ENCODE measurements at places on chromosomes 2 and 18.

GRCh38 chr2:33067598-33067997 is 120.8 kb downstream of the LTBP1 start:
- no peak for DNase-seq

DNA sequence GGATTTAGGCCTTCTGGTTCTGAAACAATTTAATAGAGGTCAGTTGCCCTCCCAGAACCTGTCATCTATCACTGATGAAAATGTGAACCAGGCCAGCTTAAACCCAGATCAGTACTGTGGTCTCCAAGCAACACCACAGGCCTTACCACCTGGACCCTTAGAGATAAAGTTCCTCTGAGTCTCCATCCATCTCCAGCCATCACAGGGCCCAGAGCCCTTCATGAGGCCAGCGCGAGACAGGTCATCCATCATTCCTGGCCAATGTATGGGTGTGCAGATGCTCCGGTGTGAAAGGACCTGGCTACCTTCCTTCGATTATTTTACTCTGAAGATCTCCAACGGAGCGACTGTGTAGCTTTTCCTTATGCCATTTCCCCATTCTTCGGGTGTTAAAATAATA is 322.7 kb upstream of the SOX11 start:
- no peak for DNase-seq

- no peak for DNase-seq
Observed at GRCh38 chr18:48123324-48123723, 192.9 kb upstream of the SMAD2 start.

DNA sequence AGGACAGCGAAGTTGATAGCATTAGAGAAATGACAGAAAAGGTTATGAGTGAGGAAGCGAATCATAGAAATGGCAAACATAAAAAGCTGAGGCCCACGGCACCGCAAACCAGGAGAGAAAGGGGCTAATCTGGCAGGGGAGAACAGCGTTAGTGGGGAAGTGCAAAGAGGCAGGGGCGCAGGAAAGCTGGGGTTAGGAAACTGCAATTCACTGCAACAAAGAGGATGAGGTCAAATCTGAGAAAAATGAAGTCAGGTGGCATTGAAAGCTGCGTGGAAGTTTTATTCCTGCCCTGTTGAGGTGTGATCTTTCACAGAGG is 653 bp upstream of the ABI2 start:
- no peak for DNase-seq

- DNase-seq = no peak
Observed at GRCh38 chr18:73711256-73711655, 436.4 kb downstream of the FBXO15 start.

DNA sequence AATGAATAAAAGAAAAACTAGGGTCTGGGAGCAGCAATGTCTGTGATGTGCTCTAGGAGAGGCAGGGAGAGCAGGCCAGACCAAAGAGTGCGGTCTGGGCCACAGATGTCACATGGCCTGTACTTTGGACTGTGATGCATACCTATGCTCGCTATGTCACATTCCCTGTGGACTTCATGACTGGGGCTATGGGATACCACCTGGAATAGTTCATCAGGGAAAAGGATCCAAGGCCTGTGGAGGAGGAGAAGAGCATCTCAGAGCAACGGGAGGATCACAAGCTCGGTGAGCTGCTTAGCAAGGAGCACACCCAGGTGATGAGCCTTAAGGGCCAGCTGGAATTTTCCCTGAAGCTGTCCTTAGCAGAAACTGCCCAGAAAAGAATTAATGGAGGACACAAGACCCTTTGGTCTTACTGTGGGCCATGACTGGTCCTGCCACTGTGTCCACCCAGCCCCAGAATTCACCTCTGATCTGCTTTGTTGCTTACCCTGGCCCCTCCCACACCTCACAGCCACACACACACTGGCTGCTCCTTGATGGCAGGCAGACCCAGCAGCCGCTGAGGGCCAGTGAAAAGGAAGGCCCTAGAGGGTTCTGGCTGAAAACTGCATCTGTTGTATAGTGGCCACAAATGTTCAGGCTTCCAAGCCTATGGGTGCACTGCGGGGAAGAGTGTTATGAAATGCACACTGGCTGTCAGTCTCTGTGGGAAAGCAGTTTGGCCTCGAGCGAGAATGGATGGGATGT is 25.3 kb upstream of the GCC2 start:
- no peak for DNase-seq

GRCh38 chr2:197304556-197305011 is 6.0 kb downstream of the ANKRD44 start:
- DNase-seq = no peak

GRCh38 chr18:36311026-36311570 is 13.6 kb downstream of the FHOD3 start:
- no peak for DNase-seq

DNA sequence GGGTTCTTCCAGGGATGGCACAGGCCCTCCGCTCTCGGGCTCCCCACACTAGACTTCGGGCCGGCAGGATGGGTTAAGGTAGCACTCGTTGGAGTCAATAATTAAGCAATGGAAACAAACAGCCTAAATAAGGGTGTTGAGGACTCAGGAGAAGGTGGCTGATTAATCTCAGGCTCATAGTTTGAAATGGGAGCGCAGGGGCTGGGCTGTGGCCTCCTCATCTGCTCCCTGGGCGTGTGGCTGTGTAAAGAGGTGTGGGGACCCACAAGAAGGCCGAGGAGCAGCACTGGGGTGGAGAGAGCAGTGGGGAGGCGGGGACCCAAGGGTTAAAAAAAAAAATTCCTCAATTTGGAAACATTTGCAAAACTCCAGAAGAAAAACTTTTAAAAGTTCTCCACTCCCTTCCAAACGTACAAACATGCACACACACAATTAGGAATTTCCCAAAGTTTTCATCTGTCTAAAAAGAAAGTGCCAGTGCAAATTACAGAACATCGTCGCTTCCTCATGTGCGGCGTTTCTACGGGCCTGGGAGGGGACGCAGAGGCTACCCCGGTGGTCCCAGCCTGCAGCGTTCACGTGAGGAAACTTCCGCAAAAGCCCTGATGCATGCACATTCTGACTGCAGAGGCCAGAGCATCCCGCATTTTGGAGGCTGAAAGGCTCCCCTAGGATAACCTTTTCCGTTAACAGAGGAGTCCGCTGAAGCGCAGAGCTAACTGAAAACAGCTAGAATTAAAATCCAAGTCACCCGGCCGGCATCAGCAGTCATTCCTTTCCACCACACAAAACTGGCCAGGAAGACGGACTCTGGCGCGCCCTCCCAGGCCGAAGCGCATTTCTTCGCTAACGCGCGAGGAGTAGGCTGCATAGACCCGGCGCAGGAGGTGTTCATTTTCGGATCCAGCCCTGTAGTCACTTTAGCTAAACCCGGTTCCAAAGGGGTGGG is 1.0 kb upstream of the TUBB6 start:
- DNase-seq = no peak
